ENCODE measurements at places on chromosomes 5 and 9. TPM values are rescaled to one million over a fixed set of nuclear protein-coding genes. Genes with fewer than 3 reads are reported as not detected.

Gene LRRTM2
- 0.89 TPM for total RNA-seq

Gene SNAPC4
- 13.1 TPM for total RNA-seq

Gene ABCA2
- 46.0 TPM for total RNA-seq

Gene UBE2D2
- 52.9 TPM for total RNA-seq

Gene DRD1
- not detected for total RNA-seq

Gene PDE6A
- total RNA-seq = not detected

Gene MYMK
- total RNA-seq = not detected

Gene SMIM23
- not detected for total RNA-seq

Gene FOXD4L5
- total RNA-seq = 0.09 TPM
